ENCODE measurements at places on chromosomes 1 and 21.

DNA sequence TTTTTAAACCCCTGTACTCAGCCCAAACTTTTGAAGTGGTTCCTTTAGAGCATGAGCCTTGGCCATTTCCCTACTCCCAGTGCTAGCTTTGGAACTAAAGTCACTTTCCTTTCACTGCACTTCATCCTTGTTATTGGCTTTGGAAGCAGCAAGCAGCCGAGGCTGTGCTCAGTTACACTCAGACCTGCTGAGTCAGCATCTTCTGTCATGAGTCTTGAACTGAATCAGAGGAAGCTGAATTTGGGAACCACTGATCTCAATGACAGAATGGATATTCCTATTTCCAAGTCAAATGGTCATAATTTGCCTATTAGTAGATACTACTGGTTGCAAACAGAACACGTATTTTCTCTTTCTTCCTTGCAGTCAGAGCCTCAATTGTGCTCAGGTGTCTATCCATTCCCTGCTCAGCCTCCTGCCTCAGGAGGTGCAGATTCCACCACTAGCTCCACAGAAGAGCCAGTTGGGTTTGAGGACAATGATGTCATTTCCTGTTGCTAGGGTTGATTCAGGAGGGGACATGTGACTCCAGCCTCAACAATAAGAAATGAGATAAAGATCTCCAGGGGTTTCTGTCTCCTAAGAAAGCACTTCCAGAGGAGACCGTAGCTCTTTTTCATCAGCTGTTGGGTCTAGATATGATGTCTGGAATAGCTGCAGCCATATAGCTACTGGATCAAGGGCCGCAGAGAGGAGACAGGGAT lies 44.9 kb upstream of the NTPCR start:
- DNase-seq, result no peak

DNA sequence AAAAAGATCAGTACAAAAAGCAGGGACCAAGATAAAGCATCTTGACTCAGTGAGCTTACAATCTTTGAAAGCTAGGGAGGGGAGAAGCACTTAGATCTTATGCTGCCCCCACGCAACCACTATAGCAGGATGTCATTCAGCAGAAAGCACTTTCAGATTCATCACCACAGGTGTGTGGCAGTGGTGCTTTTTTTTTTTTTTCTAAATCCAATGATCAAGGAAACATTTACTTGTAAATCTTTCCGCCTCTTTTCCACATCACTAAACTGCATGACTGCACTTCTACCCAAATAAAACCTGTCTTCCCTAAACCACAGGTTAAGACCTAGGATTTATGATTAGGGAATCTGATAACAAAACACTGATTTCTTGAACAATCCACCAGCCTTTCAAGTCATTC lies 154.8 kb downstream of the SLC45A1 start:
- peak; percentile 40 for DNase-seq

GRCh38 chr1:113784104-113784779 lies 25.0 kb upstream of the PHTF1 start:
- no peak for DNase-seq

- no peak for DNase-seq
Observed at GRCh38 chr1:225485226-225485625, 57.4 kb upstream of the LBR start.

DNA sequence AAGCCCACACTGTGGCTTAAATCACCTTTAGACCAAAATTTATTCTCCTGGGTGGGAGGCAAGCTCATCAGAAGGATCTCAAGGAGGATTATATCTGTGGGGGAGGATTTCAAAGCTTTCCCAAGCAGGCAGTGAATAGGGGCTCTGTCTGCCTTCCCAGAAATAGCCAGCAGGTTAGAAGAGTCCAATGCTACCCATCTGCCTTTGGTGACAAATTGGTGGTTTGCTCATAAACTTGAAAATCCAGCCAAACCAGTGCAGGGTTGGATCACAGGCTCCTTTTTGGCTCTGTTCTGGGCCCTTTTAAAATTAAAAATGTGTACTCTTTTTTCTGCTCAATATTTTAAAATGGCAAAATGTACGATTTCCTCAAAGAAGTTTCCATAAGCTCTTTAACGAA lies 118.9 kb upstream of the ZC3H11B start:
- DNase-seq, result no peak

GRCh38 chr1:217196616-217197015 lies 434.3 kb downstream of the GPATCH2 start:
- DNase-seq, result no peak

- no peak for DNase-seq
Observed at GRCh38 chr1:210607361-210607760, 278.7 kb downstream of the HHAT start.

- DNase-seq, result no peak
Observed at GRCh38 chr1:233673261-233673946, 59.5 kb downstream of the KCNK1 start.

GRCh38 chr1:22196641-22197040 lies 53.7 kb upstream of the WNT4 start:
- DNase-seq, result no peak

GRCh38 chr1:198253668-198254067 lies 96.9 kb downstream of the NEK7 start:
- no peak for DNase-seq
